NCI-H345 (cell line): ENCODE measurements at places on chromosomes 12 and 14.

DNA sequence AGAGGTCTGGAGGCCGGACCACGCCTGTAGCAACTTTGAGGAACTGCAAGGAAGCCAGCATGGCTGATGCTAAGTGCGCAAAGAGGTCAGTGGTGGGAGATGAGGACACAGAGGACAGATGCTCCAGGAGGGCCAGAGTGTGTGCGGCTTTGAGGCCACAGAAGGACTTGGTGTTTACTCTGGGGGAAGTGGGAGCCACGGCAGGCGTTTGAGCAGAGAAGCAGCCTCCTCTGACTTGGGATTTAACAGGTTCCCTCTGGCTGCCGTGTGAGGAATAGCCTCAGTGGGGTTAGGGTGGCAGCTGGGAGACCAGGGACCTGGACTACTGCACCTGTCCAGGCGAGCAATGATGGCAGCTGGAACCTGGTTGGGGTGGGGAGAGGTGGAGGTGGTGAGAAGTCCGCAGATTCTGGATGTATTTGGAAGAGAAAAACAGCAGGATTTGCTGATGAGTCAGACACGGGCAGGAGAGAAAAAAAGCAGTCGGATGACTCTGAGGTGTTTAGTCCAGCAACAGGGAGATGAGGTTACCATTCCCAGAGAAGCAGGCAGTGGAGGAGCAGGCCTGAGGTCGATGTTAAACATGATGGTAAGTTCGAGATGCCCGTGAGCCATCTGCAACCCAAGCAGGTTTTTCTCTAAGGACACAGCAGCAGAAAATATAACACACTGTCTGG, 143.5 kb downstream of the SCARB1 start:
- peak; percentile 77 for DNase-seq

DNA sequence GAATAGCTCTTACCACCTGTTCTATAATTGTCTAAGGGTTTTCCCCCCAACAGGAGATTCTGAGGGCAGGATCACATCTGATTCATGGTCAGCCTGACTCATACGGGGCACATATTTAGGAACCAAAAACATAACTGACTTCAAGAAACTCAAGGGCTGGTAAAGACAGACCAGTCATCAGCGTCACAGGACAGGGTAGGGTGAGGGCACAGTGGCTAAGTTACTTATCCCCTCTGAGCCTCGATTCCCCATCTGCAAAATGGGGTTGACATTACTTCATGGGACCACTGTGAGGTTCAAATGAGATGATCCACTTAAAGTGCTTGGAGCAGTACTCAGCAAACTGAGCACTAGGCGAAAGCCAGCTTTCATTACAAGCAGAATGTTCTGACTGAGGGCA, 606 bp downstream of the CINP start:
- no peak for DNase-seq

DNA sequence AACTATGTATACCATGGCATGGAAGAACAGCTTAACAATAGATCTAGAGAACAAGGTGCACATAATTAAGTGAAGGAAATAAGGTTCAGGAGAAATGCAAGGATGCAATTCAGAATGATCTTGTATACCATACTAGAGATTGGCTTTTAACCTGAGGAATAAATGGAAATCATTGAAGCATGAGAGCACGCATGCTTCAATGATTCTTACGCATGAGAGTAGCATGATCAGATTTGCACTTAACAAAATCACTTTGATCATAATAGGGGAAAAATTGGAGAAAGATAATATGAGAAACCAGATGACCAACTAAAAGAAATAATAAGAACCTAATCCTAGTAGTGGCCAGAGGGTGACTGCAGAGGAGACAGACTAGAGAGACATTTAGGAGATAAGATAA, 133.3 kb upstream of the FSCB start:
- DNase-seq: no peak

DNA sequence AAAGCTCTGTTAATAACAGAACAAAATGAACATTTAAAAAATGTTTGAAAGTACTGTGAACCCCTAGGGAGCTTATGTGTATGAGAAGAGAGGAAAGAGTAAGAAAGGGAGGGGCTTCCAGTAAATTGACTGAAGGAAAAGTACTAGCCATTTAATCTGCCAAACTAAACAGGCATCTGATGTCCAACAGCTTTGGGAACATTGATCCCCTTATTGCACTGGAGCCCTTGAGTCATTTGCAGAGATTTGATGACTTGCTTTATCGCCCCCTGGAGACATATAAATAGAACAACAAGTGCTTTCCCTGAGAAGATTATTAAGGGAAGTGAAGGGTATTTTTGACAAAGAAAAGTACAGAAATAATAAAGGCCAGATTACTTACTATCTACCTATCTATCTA, 319.3 kb upstream of the NOVA1 start:
- no peak for DNase-seq

DNA sequence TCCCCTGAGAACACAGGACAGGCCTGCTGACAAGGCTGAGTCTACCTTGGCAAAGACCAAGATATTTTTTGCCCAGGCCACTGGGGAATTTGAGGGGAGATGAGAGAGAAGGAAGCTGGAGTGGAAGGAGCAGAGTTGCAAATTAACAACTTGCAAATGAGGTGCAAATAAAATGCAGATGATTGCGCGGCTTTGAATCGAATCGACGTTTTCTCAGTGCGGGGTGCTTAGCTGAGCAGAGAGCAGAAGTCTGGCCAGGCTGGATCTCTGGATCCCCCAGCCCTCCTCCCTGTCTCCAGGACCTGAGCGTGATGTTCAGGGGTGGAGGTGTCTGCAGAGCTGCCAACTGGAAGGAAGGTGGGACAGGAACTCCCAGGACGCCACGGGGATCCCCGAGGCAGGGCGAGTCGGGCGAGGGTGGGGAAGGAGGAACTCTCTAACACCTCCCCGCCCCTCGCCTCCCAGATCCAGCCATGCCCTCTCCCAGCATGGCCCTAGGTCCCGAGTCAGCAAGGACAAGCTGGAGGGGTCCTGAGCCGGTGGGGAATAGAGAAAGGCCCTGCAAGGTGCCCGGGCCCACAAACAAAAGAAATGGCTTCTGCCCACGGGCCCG, 527 bp upstream of the CARMIL3 start:
- no peak for DNase-seq

DNA sequence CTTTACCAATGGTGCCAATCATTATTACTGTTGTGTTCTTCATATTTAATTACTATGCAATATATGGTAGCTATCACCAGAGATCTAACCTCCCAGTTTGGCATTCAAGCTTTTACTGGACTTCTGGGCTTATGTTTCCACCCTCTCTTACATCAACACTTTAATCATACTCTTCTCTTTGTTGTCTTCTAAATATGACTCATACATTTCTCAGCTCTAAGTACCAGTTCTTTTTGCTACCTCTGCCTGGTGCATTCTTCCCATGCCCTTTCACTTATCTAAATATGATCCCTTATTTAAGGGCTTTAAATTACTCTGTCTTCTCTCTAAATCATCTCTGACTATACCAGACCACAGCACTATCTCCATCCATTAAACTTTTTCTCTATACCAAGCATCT, 246.1 kb upstream of the CCDC196 start:
- no peak for DNase-seq

DNA sequence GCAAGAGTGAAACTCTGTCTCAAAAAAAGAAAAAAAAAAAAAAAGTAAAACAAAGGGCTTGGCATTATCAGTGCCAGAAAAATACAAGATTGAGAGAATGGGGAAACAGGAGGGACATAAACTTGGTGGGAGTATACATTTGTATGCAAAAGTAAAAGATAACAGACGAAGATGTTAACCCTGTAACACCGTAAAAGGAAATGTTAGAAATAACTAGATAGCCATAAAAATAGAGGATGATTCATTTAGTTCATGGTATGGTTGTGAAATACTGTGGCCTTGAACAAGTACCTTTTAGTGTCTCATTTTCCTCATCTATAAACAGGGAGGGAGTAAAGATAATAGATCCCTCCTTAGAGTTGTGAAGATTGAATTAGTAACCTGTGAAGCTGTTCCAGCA, 33.3 kb downstream of the ATP2A2 start:
- DNase-seq: no peak

- no peak for DNase-seq
These were observed 389.3 kb upstream of the USP15 start for GRCh38 chr12:61870658-61871484.

DNA sequence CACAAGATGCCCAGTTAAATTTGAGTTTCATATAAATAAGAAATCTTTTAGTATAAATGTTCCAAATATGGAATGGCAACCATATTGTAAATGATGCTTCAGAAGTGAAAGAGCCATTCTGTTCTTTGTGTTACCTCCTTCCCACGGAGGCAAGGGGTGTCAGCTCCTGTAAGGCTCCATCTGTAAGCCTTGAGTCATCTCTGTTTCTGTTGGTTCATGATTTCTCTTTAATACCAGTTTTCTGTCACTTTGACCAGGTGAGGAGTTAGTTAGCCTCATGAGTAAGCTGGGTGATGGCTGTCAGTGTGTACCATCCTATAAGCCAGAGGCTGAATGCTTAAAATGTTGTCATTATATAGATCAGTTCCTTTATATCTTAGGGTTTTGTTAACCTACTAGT, 61.9 kb downstream of the TMEM30B start:
- no peak for DNase-seq

DNA sequence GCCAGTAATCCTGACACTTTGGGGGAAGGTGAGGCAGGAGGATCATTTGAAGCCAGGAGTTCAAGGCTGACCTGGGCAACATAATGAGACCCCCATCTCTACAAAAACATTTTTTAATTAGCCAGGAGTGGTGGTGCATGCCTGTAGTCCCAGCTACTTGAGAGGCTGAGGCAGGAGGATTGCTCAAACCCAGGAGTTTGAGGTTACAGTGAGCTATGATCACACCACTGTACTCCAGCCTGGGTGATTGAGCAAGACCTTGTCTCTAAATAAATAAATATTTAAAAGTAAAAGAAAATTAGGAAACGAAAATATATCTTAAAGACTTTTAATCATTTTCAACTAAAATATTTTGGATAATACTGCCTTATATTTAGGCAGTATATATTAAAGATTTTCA, 25.9 kb downstream of the CKB start:
- DNase-seq: no peak

DNA sequence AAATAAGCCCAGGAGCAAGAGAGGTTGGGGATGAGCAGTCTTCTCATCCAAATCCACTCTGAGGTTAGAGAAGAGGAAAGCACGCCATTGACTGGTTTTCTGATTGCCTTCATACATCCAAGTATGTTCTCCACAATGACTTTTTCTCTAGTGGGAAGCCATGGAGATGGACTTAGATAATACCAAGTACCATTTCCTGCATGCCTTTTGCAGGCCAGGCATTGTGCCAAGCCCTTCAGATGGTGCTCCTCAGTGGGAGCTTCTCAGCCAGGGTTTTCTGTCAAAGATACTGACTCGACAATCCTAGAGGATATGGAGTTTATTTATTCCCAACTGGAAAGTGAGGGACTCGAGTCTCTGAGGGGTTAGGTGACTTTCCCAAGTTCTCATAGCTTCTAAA, 218.0 kb downstream of the ZFP36L1 start:
- peak; percentile 7 for DNase-seq

- no peak for DNase-seq
These were observed 58.6 kb downstream of the GXYLT1 start for GRCh38 chr12:42086031-42086430.

GRCh38 chr14:89576960-89577359, 159.9 kb upstream of the FOXN3 start:
- no peak for DNase-seq

DNA sequence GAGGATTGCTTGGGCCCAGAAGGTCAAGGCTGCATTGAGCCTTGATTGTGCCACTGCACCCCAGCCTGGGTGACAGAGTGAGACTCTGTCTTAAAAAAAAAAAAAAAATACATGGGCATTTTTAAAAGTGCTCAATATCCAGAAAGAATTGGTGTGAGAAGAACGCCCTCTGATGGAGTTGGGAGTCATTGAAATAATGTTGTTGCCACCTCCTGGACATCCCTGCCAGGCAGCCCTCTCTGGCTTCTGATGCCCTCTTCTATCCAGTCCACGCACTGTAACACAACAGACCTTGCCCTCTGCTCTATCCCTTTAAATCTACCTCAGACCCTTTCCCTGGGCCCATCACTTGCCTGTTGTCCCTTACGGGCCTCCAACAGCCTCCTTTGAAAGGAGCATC, 4.9 kb downstream of the PTGDR start:
- no peak for DNase-seq

- no peak for DNase-seq
These were observed 982 bp downstream of the RBMS2 start for GRCh38 chr12:56522411-56523193.

DNA sequence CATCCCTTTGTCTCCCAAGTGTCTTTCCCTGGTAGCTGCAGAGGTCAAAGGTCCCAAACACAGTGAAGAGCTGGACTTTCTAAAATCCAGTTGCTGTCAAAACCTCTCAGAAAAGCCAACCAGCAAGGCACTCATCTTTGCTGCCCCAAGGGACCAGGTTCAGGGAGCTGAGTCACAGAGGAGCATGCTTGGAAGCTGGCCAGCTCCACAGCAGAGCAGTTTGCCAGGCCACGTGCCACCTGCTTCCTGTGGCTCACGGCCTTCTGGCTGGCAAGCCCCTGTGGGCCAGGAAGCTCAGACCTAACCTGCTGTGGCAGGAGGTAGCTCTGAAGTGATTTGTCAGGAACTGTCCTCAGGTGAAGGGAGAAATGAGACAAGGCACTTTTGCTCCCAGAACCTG, 3.6 kb downstream of the ISCU start:
- DNase-seq: peak; percentile 94

DNA sequence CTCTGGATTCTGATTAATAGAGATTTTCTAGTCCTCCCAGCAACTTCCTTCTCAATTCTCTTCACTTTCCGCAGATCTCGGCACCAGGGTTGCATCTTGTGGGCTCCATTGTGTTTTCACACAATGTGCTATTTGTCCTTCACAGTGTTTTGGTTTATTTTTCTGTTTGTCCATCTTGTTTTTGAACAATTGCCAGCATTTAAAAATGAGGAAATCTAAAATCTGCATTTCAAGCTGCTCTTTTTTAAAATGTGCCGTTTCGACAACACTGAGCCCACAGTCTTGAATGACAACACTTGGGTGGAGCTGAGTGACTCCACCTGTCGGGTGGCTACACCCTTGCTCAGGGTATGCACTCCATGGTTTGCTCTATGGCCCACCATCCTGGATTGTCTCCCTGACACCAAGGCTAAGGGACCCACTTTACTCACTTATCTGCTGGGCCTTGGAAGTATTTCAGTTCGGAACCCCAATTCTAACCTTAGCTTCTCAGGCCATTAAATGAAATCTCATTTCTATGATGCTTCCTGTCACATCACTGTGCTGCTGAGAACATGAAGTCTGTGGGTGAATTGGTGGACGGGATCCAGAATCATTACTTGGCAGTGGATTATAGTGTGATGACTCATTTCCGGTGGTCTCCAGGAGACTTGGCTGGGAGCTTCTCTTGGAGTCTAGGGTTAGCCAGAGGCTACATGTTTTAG, 3.4 kb upstream of the MYRFL start:
- DNase-seq: peak; percentile 34

GRCh38 chr12:69836015-69836414, 11.0 kb downstream of the MYRFL start:
- no peak for DNase-seq

DNA sequence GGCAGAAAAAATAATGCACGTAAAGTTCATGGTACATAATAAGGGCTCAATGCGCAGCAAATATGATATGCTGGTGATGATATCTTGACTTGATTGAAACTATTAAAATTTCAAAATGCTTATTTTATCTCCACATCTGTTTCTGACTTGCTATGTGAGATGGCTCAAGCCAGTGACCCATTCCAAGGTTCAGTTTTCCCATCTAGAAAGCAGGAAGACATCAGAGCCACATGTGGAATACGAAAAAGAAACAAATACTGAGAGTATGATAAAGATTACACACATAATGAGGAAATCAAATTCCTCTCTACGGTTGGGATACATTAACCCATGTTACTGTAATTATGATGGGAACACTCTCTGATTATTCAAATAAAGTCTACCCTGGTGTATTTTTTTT, 24.0 kb upstream of the TSPAN11 start:
- no peak for DNase-seq
